ENCODE measurements at places on chromosomes 6 and 20.

- no peak for DNase-seq
Observed at GRCh38 chr6:82576284-82576683, 212.7 kb downstream of the TPBG start.

- no peak for DNase-seq
Observed at GRCh38 chr20:58868795-58869194, 16.3 kb downstream of the GNAS start.

- no peak for DNase-seq
Observed at GRCh38 chr20:34363465-34364222, 571 bp downstream of the ITCH start.

DNA sequence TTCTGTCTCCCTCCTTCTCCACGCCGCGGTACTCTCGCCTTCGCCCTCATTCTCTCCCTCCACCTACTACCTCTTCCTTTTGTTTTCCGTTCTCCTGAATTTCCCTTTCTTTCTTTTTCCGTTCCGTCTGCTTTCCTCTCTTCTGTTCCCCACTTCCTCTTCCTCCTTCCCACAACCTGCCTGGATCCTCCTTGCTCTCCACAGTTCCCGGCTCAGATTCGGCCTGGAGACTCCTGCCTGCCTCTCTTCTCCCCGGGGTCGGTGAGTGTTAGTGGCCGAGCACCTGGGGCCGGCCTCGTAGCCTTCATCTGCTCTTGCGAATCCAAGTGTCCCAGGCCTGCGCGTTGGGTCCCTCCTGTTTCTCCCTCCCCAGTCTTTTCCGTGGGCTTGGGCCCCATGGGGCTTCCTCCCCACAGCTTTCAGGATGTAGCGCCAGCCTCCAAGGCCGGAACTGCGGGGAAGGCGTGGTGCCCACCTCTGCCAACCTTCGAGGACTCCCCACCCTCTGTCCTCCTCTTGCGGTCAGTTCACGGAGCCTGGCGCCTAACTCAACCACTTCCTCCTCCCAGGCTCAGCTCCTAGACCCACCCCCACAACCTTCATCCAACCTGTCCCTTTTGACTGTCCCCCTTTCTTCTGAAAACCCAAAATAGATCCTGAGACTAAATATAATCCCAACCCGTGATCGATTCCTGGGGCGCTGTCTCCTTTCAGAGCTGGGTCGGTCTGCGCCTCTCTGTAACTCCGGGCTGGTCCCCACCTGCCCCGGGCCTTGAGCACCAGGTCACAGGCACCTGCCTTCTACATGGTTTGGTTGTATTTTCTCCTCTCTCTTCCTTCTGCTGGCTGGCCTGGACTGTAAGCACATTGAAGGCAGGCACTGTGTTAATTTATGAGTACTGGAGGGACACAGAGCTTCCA lies 6.8 kb downstream of the NRN1 start:
- DNase-seq = no peak

- DNase-seq = no peak
Observed at GRCh38 chr6:113271437-113271836, 585.7 kb upstream of the MARCKS start.

DNA sequence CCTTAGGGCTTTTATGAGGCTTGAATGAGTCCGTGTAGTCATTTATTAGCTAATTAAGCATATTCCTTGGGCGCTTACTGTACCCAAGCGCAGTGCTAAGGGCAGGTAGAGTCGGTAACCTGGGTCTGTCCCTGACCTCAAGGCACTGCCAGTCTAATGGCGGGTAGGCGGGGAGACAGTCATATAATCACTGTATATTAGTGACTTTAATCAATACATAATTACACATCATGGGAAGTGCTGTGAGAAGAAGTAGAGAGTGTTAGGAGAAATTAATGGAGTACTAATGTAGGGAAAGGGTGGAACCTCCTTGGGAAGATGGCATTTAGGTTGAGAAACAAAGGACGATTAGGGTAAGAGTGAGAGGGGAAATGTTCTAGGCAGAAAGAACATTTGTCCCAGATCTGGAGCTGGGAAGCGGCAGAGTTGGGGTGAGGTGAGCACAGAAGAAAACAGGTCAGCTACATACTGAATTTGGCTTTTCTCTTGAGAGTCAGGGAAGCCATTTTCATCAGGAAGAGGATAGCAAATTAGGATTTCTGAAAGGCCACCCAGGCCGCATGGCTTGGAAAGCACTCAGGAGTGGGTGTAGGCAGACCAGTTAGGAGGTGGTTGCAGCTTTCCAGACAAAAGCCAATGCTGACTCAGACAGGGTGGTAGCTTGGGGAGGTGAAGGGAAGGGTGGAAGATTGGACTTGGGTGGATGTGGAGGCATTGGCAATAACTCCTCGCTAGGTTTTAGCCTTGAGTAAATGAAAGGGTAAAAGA lies 954 bp upstream of the BLCAP start:
- DNase-seq = no peak

DNA sequence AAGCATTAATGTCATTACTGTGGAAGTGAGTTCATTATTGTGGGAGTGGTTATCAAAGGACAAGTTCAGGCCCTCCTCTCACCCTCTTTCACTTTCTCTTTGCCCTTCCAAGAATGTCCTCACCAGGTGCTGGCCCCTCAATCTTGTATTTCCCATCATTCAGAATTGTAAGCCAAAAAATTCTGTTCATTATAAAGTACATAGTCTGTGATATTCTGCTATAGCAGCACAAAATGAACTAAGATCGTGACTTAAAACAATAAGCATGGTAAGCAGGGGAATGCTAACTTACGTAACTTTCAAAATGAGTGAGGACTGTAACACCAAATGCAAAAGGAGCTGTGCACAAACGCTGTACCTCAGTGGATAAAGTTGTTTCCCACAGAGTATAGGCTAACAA lies 515.7 kb upstream of the BTBD3 start:
- DNase-seq = no peak

- DNase-seq = no peak
Observed at GRCh38 chr6:137711972-137712371, 155.1 kb upstream of the TNFAIP3 start.

- no peak for DNase-seq
Observed at GRCh38 chr6:110810896-110811586, 4.2 kb downstream of the CDK19 start.

GRCh38 chr6:46012834-46013233 lies 2.8 kb downstream of the CLIC5 start:
- no peak for DNase-seq

- DNase-seq = no peak
Observed at GRCh38 chr6:17472653-17473183, 79.3 kb downstream of the CAP2 start.

GRCh38 chr20:44247586-44248409 lies 690 bp downstream of the GDAP1L1 start:
- no peak for DNase-seq

DNA sequence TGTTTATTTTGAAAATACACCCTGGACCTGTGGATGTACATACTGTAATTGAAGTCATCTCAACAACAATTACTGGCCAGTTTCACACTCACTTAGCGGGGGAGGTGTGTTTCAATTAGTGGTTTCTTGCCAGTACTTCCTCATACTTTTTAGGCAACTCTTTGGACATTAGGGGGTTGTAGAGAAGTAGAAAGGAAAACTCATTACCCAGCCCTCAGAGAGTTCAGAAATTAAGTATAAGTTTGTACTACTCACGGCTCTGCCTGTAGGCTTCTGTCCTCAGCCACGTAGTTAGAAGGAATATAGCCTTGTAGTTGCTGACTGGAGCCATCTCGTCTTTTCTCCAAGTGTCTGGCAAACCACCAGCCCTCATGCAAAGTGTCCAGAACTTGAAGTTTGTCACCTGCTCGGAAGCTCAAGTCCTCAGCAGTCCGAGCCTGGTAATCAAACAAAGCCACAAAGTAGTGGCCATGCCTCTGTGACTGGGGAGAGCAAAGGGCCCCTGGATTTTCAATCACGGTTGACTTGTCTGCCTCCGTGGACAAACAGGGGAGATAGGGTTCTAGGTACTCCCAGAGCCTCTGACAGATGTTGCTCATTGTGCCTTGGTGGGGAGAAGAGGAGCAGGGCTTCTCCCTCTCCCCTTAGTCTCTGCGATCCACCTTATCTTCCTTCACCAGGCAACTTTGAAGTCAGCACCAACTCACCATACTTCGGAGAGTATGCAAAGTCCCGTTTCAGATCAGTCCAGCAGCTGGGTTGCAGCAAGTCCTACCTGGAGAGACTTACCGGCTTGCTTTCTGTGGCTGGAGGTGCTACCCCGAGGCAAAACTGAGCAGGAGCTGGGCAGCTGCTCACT lies 749 bp downstream of the FRK start:
- DNase-seq = no peak

DNA sequence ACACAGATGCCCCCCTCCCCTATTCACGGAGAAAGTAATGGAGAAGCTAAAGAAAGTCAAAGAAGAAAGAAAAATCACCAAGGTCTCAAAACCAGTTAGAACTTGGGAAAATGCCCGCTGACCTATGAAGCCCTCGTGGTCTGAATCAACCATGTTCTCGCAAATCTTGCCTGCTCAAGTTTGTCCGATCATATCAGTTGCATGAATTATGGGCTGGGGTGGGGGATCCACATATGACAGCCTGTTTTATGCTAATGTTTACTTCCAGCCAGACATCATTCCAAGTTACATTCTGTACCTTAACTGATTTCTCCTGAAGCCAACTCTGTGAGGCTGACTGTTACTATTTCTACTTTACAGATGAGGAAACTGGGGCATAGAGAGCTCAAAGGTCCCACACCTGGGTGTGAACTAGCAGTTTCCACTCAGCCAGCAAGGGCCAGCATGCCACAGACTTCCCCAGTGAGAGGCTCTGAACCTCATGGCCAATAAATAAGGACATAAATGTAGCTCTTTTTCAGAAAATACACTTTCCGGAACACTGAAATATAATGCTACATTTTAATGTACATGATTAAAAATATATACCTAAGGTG lies 2.1 kb downstream of the RNASET2 start:
- DNase-seq = no peak

DNA sequence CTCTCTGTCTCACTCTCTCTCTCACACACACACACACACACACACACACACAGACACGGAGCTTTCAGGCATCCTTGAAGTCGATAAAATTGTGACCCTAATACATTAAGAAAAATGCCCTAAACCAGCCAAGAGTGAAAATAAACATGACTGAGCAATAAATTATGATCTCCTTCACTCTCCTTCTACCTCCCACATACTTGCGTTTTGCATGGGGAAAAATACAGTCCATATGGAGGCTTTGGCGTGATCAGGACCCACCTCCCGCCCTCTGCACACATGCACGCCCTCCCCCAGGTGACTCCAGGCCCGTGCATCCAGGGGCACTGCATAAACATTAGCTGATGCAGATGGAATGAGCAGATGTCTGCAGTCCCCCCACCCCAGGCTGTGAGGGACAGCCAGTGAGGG lies 114.2 kb upstream of the JARID2 start:
- DNase-seq = no peak

- DNase-seq = no peak
Observed at GRCh38 chr6:146545581-146545980, 1.9 kb downstream of the RAB32 start.

DNA sequence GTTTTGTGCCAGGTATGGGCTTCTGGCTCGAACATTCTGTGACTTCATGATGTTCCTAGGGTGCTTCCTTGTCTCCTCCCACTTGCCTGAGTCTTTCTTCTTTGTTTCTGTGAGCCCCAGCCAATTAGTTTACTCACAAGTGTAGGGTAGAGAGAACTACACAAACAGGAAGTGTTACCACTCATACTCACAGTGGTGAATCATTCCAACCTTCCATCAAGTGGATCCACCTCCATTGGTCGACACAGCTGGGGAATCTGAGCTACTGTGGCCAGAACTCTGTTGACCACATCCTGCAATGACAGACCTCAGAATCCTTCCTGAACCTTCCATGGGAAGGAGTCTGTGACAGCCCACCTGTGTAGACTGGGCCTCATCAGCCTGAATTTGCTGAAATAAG lies 76.8 kb downstream of the UNC5CL start:
- no peak for DNase-seq

GRCh38 chr6:17276766-17277165 lies 4.4 kb upstream of the RBM24 start:
- DNase-seq = no peak

DNA sequence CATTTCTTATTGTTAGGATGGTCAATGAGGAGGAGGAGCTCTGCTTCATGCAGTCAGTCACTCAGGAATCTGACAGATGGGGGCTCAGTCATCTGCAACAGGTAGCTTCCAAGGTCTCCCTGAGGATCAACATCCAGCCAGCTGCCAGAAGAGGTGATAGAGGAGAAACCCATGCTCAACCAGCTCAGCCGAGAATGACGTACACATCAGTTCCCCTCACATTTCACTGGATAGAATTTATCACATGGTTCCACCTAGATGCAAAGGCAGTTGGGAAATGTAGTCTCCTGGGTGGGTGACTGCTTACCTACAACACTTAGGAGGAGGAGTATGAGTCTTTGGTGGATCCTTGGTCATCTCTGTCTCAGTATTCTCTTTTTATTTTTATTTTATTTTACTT lies 144.5 kb downstream of the CEBPB start:
- no peak for DNase-seq

- no peak for DNase-seq
Observed at GRCh38 chr6:138194287-138194686, 24.0 kb downstream of the PBOV1 start.

- no peak for DNase-seq
Observed at GRCh38 chr6:89978749-89979145, 84.5 kb downstream of the GJA10 start.

DNA sequence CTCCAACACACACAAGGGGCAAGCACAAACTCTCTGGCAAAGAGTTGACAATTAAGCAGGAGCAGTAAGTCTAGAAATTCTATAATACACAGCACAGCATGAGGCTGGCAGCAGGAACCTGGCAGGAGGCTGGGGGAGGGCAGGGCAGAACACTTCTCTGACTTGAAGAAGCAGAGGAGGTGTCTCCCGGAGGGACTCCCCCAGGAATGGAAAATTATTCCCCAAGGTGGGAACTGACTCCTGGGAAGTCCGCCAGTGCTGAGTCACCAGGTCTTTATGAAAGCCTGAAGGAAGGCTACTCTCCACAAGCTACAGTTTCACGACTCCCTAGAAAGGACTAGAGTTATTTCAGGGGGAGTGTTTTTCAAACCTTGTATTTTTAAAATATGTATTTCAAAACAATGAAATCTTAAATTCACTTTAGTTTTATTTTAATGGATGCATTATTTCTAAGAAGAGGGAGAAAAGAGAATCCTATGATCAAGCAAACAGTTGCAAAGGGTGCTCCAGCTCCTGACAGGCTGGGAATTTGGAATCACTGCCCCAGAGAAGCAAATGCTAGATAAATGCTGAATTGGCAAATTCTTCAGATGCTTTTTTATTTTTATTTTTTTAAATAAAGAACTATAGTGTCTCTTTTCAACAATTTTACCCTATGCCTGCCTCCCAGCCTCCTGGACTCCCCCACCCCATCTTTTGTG lies 192.8 kb downstream of the LY86 start:
- DNase-seq = no peak

- DNase-seq = no peak
Observed at GRCh38 chr6:43683708-43684455, 3.7 kb downstream of the MRPS18A start.

All from stimulated activated CD4-positive, alpha-beta T cell treated with anti-CD3 and anti-CD28 coated beads, Interleukin-2, amount 100 ng/mL, for 4 hours (primary cell).